ENCODE measurements at places on chromosomes 1 and 21.

DNA sequence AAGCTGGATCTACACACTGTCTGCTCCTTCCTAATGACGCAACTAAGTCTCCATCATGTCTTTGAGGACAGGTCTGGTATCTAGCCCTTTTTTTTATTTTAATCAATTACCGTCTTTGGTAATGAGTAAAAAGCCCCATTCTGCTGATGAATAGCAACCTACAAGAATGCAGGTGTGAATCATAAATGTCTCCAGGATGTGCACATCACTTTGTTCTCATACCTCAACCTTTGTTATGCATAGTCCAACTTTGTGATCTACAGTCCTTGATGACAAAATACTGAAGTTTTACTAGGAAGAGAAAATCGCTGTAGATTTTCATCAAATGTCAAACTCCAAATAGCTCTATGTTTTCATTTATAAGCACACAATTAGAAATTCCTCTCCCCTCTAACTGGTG, 39.3 kb downstream of the PLPPR5 start:
- no peak for DNase-seq

- no peak for DNase-seq
Measured at GRCh38 chr1:35845766-35846165, 37.2 kb upstream of the AGO1 start.

DNA sequence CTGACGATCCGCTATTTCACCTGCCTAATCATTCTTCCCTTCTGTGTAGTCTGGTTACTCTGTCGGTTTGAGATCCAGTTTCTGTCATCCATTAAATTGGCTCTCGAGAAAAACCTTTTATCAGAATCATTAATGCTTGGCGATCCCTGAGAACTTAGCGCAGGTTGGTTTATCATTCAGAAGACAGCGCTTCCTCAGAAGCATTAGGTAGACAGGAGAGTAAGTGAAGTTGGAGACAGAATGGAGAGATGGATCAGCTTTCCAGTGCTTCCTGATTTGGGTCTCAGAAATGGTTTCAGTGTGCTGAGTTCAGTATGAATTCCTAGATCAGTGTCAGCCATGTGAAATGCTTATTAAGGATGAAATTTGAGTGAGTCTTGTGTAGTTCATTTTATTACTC, 1.3 kb downstream of the USP1 start:
- DNase-seq, result no peak

DNA sequence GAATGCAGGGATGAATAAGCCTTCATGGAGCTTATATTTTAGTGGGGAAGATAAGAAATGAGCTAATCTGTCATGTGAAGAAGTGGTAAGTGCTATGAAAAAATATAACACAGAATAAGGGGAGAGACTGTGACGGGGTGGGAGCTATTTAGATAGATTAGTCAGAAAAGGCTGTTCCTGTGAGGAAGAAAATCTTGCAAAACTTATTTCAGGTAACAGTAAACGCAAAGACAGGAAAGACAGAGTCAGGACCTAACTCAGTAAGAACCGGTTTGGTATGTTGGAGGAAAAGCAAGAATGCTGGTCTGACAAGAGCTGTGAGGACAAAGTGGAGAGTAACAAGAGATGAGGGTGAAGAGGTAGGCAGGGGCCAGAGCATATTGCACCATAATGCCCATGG, 22.0 kb downstream of the GNAI3 start:
- no peak for DNase-seq

- DNase-seq, result no peak
Measured at GRCh38 chr1:84133479-84133878, 10.6 kb upstream of the PRKACB start.

GRCh38 chr1:103959565-103959964, 209.9 kb downstream of the AMY1C start:
- no peak for DNase-seq

- no peak for DNase-seq
Measured at GRCh38 chr1:99363531-99363930, 99.2 kb downstream of the PLPPR4 start.

DNA sequence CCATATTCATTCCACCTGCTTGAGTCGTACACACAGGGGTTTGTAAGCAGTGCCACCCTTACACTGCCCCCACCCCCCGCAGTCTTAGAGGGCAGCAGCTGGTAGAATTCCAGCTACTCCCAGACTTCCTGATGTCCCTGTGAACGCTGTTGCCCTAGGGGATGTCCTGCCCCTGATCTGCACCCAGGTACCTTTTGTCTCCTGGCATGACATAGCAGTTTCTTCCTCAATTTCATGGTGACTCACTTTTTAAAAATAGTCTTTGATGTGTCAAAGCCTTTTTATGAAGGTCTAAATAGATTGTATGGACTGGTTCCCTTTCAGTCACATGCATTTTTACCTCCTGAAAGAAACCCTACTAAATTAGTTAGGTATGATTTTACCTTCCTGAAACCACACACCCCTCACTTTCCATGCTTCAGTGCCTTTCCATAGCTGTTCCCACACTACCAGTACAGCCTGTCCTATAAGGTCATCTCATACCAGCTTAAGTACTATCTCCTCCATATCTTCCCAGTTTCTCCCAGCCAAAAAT, 76.4 kb downstream of the ST3GAL3 start:
- no peak for DNase-seq

DNA sequence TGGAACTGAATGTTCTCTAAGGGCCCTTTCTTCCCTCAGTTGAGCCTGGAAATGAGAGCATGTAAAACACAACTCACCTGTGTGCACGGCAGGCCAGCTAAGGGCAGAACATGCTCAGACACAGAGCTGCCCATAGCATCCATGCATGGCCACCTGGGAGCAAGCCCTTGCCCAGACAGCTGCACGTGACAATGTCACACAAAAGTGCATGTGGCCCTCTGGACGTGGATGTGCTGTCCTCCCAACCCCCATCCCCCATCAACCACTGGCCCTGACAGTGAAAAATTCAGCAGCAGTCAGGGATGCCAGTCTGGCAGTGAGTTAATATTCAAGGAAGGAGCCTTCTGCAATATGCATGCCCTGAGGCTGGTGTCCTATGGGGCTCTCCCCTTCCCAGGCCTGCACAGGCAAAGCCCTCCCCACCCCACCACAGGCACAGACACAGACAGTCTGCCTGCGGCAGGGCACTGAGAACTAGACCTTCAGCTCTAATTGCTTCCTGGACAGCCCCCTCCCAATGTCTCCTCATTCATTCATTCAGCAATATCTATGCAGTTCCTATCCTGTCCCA, 14.6 kb upstream of the COL16A1 start:
- no peak for DNase-seq

All from fibroblast of skin of left biceps (primary cell).